Right renal pelvis (tissue), 4 donors: ENCODE measurements at places on chromosomes 6 and 20.
A peak's percentile ranks its signal among the peaks of the same experiment; 100 is the strongest.

GRCh38 chr6:158819213-158819976 lies at the start of gene EZR:
EZR (minus strand) TSS chr6:158819368; CDS start chr6:158818093, 1,275 bp downstream.
- DNase-seq = no peak

- no peak for DNase-seq
Observed at GRCh38 chr6:39452306-39453145, 130.0 kb upstream of the KCNK16 start.

- DNase-seq = peak; percentile 46
Observed at GRCh38 chr6:31070711-31071197, 41.6 kb downstream of the C6orf15 start.

- DNase-seq = no peak
Observed at GRCh38 chr20:37991157-37991866, 41.9 kb downstream of the TTI1 start.

DNA sequence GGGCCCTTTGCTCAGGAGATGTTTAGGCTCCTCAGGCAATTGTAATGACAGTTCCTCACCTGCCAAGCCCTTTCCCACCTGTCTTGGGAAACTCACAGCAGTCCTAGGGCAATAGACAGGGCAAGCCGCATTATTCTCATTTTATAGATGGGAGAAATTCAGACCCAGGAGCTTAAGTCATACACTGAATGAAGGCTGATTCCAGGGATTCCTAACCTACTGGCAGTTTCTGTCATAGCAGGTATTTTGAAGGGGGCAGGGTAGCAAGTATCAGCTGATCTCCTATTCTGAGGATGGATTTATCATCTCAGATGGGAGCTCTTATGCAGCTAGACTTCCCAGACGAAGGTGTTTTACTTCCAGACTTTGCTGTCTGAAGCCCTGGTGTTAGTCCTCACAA lies 61.4 kb upstream of the MYL9 start:
- DNase-seq = no peak

DNA sequence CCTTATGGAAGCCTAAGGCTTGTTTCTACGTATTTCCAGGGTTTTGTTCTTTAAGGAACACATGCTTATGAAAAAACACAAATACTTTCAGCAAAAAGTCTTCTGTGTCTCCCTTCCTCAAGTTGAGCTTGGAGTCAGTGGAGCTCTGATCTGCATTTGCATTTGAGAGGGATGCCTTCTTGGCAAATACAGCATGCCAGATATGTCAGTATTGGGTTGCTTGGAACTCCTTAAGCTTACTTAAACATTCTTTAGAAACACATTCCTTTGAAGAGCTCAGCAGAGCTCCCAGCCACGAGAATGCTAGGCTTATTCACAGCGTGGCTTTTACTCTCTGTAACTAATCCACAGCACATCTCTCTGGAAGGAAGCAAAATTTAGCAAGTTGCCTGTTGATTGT lies 68.3 kb downstream of the ANKRD6 start:
- DNase-seq = no peak

GRCh38 chr20:1035466-1035865 lies 33.4 kb upstream of the RSPO4 start:
- no peak for DNase-seq

DNA sequence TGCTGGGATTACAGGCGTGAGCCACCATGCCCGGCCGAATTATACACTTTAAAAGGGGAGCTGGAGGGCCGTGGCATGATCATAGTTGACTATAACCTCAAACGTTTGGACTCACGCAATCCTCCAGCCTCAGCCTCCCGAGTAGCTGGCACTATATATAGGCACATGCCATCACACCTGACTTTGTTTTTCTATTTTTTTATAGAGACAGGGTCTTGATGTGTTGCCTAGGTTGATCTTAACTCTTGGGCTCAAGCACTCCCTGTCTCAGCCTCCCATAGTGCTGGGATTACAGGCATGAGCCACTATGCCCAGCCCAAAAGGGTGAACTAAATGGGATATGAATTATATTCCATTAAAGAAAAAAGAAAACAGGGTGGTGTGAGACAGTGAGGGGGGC lies 7.8 kb downstream of the PTGIS start:
- no peak for DNase-seq

GRCh38 chr6:149093643-149094042 lies 223.9 kb upstream of the TAB2 start:
- DNase-seq = no peak

DNA sequence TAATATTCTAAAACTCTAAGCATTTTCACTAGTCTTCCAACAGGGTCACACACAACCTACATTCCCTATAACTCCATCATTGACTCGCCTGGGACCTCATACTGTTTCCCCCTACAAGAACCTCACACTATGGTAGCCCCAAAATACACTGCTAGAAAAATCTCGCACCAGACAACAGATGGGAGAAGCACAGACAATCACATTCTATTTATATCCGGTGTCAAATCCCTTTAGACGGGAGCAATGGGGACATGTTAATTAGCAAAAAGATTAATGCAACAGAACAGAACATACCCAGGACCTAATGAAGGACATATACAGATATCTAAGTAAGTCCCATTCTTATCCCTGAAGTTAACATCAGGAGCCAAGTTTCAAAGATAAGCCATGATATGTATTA lies 33.6 kb downstream of the TMX4 start:
- DNase-seq = no peak

DNA sequence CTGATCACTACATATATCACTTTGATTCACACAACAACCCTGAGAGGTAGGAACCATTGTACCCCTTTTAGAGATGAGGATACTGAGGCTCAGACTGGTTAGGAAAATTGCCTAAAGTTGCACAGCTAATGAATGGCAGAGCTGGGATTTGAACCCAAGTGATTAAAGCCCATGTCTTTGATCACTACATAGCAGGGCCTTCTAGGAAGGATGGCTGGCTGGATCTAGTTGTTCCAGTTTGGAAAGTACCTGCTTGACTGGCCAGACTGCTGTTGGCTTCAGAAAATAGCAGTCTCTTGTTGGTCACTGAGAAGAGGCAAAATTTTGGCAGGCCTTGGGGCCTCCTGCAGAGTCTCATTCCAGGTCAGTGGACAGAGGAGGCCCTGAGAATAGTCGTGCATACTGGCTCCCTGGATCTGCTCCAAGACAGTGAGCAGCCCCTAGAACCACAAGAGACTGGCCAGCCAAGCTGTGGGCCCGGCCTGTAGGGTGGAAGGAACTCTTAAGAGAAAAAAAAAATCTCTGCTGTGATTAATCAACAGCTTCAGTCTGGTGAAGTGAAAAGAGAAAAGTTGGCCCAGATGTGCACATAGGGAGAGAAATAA lies 17.5 kb downstream of the PPARD start:
- DNase-seq = no peak

DNA sequence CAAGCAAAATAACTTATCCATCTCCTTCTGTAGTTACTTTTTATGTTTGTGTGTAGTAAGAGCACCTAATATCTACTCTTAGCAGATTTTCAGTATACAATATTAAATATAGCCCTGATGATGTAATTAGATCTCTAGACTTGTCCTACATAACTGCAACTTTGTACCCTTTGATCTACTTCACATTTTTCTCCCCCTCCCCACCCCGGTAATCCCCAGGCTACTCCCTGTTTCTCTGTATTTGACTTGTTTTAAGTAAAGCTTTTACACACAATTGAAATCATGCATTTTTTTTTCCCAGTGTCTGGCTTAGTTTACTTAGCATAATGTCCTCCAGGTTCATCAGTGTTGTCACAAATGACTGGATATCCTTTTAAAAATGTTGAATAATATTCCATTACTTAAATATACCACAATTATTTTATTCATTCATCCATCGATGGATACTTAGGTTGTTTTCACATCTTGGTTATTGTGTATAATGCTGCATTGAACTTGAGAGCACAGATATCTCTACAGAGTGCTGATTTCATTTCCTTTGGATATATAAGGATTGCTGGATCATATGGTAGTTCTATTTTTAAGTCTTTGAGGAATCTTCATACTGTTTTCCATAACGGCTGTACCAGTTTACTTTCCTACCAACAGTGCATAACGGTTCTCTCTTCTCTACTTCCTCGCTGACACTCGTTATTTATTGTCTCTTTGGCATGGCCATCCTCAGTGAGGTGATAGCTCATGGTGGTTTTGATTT lies 212.7 kb downstream of the CDKAL1 start:
- no peak for DNase-seq

GRCh38 chr20:2139250-2139649 lies 37.6 kb downstream of the STK35 start:
- DNase-seq = no peak

DNA sequence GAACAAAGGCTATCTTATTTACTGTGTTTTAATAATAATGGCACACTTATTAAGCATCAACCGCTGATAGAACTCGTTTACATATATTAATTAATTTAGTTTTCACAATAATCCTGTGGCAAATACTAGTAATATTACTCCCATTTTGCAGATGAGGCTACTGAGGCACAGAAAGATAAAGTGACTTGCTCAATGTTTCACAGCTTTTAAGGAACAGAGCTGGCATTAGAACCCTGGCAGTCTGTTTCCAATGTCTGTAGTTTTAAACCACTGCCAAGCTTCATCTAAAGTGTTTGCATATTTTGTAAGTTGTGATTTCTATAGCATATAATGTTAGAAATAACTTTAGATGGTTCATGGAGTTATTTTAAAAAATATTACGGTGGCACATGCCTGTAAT lies 38.4 kb upstream of the LRRC1 start:
- no peak for DNase-seq

- DNase-seq = no peak
Observed at GRCh38 chr6:1604158-1605003, 5.3 kb upstream of the FOXC1 start.

- DNase-seq = no peak
Observed at GRCh38 chr6:37460805-37461204, 27.8 kb downstream of the CMTR1 start.

- no peak for DNase-seq
Observed at GRCh38 chr6:110034667-110035036, 56.5 kb downstream of the GPR6 start.

DNA sequence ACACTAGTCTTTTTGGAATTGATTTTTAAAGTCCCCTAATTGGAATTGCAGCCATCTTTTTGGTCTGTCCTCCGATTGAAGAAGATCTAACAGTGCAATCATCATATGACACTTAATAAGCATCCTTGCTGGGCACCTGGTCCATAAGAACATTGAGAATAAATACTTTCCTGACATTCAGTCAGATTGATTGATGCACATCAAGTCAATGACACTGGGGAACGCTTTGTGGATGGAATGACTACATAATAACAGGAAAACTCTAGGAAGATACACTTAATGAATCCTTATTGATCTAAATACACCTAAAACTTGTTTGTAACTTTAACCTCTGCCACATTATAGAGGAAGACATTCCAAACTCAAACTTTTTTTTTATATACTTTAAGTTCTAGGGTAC lies 255.7 kb downstream of the PRKN start:
- no peak for DNase-seq

- DNase-seq = no peak
Observed at GRCh38 chr6:134910593-134910935, 39.3 kb downstream of the ALDH8A1 start.

- DNase-seq = no peak
Observed at GRCh38 chr6:42269974-42270510, 52.4 kb upstream of the MRPS10 start.

DNA sequence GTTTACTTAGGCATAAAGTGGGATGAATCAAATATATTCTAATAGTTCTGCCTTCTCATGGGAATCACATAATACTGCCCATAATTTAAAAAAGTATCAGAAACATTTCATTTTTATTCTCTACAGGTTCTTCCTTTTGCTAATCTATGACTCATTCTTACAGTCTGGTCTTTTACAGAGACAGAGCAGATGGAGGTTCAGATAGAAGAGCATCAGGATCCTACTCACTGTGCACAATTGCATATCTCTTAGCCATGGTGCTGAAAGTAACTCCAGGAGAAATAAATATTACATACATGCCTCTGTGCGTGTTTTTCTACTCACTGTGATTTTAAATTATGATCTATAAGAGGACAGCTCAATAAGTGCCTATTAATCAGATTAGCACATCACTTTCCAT lies 16.3 kb upstream of the OR2B6 start:
- no peak for DNase-seq

DNA sequence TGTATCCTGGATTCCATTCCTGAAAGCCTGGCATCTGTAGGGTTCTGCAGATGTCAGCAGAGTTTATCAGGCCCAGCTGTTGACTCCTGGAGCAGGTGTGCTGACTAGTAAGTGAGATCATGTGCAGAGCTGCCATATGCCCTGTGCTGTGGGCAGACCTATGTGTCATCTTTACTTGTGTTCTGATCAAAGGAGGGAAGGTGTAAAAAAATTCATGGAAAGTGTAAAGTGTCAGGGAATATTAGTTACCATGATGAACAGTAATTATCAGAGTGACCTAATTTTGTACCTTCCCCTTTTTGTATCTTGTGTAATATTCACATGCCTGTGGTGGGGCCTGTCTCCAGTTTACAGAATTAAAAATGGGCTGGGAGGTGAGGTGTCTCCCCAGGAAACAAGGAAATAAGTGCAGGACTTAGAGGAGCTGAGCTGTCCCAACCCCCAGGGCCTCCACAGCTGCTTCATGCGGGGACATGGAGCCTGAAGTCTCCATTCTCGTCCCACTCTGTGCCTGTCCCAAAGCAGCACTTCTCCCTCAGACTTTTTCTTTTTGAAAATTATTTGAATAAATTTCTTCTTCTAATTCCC lies 148.2 kb upstream of the GGTLC1 start:
- no peak for DNase-seq

DNA sequence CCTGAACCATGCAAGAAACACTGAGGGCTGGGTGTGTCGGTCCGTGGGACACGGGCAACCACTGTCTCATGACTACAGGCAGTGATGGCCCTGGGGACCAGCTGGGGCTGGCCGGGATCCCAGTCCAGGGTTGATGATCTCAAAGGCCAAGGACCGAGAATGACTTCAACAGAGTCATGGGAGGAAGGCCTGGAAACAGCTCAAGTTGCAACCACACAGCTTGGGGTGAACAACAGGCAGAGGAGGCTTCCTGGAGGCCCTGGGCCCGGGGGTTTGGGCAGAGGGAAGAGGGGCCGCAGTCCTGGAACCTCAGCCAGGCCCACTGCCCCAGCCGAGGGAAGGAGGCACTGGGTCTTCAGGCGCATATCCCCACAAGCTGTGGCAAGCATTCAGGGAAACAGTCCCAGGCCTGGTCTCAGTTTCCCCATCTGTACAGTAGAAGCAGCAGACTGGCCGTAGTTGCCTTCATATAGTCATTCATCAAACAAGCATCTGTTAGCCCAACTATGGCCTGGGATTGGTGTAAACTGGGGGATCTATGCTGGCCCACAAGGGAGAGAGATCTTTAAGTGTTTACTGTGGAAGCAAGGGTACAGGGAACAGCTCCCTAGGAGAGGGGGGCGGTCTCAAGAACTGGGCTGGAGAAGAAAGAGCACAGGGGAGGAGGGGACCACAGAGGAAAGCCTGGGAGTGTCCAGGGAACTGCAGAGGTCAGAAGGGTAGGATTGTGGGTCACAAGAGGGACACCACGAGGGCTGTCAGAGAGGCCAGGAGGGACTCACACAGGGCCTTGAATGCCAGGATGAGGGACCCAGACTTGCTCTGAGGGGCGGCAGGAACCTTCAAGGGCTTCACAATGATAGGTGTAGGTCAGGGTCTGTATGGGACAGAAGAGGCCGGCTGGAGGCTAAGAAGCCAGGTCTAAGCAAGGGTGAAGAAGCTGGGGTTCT lies 2.1 kb downstream of the MYL9 start:
- no peak for DNase-seq

GRCh38 chr6:22372922-22373321 lies 76.1 kb upstream of the PRL start:
- no peak for DNase-seq
